H9 (cell line): ENCODE measurements at places on chromosomes 5 and 9. TPM values are rescaled to one million over a fixed set of nuclear protein-coding genes. Genes with fewer than 3 reads are reported as not detected.

GRCh38 chr5:39691993-39692392 is 267.2 kb upstream of the DAB2 start:
- no peak for DNase-seq

- no peak for DNase-seq
Observed at GRCh38 chr9:124004593-124004992, 7.0 kb upstream of the LHX2 start.

DNA sequence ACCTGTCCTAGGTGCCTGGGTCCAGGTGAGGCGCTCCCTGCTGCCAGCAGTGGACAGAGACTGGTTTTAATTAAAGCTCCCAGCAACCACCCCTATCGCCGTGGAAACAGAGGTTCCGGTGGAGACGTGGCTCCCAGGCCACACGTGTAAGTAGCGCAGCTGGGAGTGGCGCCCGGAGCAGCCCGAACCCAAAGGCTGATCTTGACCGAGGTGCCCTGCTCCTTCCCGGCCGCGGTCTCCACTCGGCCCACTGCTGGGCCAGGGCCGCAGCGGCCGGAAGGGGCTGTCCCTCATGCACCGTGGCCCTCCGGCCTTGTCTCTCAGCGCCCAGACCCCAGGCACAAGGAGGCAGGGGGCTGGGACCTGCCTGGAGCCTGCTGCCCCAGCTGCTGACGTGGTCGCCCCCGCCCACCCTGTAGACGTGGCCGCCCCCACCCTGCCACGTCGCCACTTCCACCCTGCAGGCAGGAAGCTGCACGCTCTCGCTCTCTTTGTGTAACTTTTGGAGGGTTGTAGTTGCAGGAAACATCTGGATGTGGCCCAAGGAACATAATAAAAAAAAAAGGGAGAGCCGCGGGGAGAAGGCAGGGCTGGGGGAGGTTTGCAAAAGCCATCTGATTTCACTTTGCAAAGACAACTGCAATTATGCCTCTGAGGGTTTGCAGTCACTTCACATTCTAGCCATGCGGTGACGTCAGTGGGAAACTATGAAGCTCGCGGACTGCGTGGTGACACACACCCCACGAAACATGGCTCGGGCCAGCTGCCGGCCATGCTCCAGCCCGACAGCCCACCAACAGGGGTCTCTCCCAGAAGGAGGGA is 129.9 kb downstream of the RXRA start:
- no peak for DNase-seq

Gene TNFAIP8
- total RNA-seq: 7.3 and 8.1 TPM in 2 replicates
